ENCODE measurements at places on chromosomes 4 and X.

- DNase-seq = no peak
Observed at GRCh38 chr4:169188204-169188603, 82.6 kb downstream of the SH3RF1 start.

DNA sequence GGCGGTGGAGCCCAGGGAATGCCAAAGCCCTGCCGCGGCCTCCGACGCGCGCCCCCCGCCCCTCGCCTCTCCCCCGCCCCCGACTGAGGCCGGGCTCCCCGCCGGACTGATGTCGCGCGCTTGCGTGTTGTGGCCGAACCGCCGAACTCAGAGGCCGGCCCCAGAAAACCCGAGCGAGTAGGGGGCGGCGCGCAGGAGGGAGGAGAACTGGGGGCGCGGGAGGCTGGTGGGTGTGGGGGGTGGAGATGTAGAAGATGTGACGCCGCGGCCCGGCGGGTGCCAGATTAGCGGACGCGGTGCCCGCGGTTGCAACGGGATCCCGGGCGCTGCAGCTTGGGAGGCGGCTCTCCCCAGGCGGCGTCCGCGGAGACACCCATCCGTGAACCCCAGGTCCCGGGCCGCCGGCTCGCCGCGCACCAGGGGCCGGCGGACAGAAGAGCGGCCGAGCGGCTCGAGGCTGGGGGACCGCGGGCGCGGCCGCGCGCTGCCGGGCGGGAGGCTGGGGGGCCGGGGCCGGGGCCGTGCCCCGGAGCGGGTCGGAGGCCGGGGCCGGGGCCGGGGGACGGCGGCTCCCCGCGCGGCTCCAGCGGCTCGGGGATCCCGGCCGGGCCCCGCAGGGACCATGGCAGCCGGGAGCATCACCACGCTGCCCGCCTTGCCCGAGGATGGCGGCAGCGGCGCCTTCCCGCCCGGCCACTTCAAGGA is at the start of gene FGF2:
Gene FGF2, plus strand, starts transcription at position 279 of the 705 bp plus-strand sequence. Its CDS starts 344 bp downstream, at position 623.
- no peak for DNase-seq

DNA sequence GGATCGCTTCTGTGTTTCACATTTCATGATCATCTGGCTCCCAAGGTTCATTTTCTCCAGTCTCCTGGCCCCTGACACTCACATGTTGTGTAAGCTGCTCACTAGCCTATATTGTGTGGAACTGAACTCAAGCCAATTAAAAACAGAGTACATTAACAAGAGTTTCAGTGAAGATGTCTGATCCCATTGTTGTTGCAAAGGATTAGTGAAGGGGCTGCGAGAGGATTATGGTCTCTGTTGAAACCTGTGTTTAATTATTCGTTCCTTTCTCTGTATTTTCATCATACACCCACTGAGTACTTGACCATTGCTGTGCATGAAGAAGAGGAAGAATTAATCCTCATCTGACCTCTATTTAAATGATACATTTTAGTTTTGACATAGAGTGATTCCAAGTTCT is 54.7 kb downstream of the AFF2 start:
- no peak for DNase-seq

DNA sequence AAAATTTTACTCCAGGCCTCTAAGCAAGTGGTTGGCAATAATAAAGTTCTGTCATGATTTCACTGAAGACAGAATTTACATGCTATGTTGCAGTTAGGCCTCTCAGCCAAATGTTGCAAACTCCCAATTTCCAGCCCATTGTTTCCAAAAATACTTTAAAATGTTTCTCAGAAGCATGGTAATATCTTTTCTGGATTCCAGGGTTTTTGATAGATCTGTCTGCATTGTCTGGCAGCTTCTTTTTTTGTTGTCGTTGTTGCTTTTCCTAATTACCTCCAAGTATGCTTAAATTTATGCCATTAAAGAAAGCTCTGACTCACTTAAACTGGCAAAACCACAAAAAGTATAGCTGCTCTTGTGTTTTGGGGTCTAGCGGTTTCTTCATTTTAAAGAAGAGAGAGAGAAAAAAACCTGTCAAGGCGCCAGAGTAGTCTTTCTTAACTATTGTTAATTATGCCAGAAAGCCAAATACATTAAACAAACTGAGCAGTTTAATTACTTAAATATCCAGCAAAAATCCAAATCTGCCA is 97.0 kb downstream of the AGTR2 start:
- no peak for DNase-seq

DNA sequence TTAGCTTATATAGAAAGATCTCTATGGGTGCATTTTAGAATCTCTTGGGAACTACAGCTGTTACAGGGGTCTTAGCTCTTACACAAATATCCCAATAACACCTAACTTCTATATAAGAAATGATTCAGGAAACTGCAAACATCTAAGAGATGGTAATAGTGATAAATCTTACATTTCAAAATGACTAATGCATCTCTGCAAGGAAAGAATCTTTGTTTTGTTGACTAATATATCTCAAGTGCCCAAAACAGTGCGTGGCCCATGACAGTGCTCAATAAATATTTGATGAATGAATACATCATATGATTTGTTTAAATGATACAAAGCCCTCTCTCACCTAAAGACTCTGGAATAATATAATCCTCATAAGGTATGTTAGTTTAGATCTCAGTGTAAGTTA is 47.5 kb downstream of the CENPE start:
- DNase-seq = no peak

- no peak for DNase-seq
Observed at GRCh38 chrX:43064096-43064495, 286.1 kb upstream of the PPP1R2C start.

DNA sequence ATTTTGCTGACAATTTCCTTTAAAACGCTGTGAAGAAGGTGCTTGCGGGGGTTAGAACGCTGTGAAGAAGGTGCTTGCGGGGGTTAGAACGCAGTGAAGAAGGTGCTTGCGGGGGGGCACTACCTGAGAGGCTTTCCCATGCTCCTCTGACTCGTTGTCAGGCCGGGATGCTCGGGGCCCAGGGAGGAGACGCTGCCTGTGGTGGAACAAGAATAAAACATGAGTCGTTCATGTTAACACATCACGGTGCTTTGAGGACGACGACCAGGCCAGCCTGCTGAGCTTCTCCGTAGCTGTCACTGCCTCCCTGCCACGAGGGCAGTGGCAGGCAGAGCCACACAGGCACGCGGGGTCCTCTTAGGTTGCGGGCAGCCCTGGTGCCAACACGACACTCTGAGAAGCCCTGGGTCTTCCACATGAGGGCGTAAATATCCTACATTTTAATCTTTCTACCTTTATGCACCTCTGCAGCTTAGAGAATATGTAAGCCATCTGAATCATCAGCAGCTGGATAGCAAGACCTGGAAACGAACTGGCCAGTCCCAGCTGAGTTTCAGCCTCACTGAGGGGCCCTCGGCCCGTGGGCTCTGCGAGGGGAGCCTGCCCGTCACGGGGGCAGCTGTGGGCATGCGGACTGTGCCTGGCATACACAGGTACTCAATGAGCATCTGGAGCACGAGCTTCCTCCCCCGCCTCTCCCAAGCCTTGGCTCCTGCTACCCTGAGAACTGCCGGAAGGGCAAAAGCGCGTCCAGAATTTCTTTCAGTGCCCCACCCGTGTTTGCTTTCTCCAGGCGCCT is 47.0 kb downstream of the FGFRL1 start:
- DNase-seq = no peak

DNA sequence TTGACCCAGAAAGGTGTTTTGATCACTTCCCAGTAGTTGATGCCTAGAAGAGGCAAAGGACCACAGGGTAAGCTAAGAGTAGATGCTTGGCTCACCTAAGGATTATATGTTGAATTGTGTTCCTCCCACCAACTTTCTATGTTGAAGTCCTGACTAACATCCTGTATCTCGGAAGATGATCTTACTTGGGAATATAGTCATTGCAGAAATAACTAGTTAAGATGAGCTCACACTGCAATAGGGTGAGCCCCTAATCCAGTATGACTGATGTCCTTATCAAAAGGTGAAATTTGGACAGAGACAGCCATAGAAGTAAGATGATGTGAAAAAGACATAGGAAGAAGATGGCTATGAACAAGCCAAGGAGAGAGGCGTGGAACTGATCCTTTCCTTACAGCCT is 3.3 kb upstream of the HMGB2 start:
- no peak for DNase-seq

DNA sequence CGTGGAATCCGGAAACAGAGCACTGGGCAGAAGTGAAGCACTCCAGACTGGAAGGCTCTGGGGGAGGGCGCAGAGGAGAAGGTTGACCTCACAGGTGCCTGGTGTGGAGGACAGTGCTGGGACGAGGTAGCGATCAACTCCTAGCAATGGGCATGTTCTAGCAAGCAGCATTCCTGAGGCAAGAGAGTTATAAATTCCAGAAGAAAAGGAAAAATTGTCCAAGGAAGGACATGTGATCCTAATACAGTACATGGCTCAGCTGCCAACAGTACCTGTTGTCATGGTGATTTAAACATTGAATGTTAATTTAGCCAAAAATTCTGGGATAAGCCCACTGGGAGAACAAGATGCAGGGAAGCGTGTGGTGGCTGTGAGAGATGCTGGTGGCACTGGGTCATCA is 8.2 kb downstream of the ARHGAP4 start:
- no peak for DNase-seq

GRCh38 chrX:16629909-16630308 is 20.0 kb upstream of the S100G start:
- no peak for DNase-seq

DNA sequence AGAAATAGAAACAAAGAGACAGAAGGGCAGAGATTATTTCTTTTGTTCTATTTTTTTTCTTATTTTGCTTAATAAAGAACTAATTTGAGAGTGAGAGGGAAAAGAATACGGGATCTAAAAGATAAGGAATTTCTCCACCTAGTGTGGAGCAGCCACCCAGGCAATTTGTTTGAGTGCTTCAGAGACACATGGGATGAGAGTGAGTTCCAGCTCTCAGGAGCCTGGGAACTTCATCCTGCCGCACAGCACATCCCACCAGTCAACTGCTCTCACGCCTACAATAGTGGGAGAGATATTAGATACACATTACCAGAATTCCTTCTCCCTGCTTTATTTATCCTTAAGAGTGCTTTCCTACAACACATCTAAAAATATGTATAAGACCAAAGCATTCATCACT is 946.4 kb downstream of the PDHA2 start:
- DNase-seq = no peak

DNA sequence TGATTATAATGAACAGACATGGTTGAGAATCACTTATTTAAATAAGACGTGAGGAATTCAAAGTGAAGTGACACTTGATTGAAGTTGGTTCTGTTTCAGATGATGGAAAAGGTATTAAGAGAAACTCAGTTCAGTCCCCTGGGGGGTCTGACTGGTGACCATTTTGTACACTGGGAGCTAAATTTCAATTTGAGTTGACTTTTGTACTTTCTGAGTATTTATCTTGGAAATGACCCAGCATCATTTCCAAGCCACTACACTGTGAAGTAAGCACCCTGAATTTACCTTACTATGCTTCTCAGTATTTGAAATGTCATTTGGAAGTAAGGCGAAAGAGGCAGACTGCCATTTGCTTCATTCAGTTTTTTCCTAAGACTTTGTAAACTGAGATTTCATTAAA is 73.4 kb downstream of the CNOT6L start:
- no peak for DNase-seq
